ENCODE measurements at places on chromosomes 5 and 9.

- no peak for DNase-seq
Measured at GRCh38 chr5:152290181-152290580, 114.9 kb downstream of the NMUR2 start.

- no peak for DNase-seq
Measured at GRCh38 chr5:154315756-154316155, 125.2 kb downstream of the GALNT10 start.

- DNase-seq = no peak
Measured at GRCh38 chr5:175250426-175250825, 193.6 kb downstream of the DRD1 start.

GRCh38 chr5:80697100-80697499 is 42.3 kb upstream of the DHFR start:
- DNase-seq = no peak

GRCh38 chr9:12796601-12797000 is 21.8 kb downstream of the LURAP1L start:
- DNase-seq = no peak

- peak; percentile 35 for DNase-seq
Measured at GRCh38 chr9:121463026-121463807, 36.4 kb downstream of the GGTA1 start.

GRCh38 chr5:6753851-6754250 is 40.6 kb downstream of the TENT4A start:
- DNase-seq = no peak

DNA sequence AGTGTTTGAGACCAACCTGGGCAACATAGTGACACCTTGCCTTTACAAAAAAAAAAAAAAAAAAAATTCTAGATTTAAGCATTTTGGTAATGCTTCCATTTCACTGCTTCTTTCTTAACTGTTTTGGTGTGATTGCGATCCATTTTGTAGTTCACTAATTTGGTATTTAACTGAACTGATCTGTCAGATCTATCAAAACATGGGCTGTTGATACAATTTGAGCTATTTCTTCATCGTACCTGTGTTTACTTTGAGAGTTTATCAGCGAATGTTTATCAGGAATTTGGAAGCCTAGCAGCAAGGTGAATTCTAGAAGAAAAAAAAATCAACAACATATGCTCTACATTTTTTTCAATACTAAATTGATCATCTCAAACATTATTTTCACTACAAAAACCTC is 864.9 kb upstream of the WWC1 start:
- no peak for DNase-seq

DNA sequence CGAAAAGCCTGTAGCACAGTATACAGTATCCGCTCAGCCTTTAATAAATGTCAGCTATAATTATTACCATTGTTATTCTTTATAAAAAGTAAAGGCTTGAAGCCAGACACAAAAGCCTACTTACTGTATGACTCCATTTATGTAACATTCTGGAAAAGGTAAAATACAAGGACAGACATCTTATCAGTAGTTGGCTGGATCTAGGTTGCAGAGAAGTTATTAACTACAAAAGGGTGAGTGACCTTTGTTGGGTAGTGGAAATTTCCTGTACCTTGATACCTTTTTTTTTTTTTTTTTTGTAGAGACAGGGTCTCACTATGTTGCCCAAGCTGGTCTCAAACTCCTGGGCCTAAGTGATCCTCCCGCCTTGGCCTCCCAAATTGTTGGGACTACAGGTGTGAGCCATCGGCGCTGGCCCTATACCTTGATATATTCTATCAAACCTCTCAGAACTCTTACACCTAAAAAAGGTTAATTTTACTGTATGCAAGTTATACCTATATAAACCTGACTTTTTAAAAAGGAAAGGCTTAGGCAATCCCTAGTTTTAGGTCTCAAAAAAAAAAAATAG is 6.0 kb downstream of the HDAC3 start:
- no peak for DNase-seq

DNA sequence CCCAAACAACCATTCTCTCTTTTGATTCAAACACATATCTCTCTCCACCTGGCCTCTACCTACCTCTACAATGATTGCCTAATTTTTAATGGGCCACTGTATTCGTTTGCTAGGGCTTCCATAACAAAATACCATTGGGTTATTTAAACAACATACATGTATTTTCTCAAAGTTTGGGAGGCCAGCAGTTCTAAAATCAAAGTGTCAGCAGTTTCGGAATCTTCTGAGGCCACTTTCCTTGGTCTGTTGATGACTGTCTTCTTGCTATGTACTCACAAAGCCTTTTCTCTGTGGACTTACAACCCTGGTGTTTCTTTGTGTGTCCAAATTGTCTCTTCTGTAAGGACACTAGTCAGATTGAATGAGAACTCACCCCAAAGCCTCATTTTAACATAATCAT is 214.7 kb downstream of the BRINP1 start:
- no peak for DNase-seq

GRCh38 chr9:129068990-129069861 is 11.7 kb upstream of the DOLPP1 start:
- DNase-seq = peak; percentile 16

GRCh38 chr9:128250839-128251731 is 24.7 kb downstream of the GOLGA2 start:
- DNase-seq = no peak

DNA sequence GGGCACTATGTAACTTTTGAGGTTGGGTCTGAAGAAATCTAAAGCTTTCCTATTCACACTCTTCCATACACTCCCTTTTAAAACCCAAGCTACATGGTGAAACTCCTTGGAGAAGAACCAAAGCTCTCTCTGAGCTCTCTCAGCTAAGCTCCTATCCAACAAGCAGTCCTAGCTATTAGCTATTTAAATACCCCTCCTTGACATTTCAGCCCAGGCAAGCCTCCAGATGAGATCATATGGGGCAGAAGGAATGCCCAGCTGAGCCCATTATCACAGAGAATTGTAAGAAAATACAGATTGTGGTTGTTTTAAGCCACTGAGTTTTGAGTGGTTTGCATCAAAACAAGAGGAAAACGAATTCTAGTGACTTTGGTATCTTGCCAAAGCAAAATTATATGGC is 15.2 kb downstream of the HSPB3 start:
- DNase-seq = peak; percentile 36

Measured in thyroid gland (tissue), 4 donors.